ENCODE measurements at places on chromosomes 7 and 10.

DNA sequence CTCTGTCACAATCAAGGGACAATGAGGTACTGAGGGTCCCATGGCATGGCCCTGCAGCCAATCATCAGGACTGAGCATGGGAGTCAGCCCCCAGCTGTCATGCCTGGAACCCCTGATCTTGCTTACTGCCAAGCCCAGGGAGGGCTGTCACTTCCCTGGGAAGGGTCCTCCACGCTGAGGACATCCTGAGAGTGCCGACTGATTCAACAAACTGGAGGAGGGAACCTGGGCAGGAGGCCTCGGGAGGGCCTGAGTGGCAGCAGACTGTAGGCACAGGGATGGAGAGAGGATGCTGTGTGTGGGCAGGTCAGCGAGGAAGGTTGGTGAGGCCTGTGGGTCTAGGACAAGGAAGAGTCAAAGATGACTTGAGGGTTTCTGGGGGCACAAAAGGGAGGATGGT, 154.3 kb downstream of the ZNF248 start:
- no peak overlapping the region for H3K4me3 ChIP-seq
- H3K36me3 ChIP-seq = no peaks in the 10 kb centered on the region
- DNase-seq = no peak

- no peak overlapping the region for H3K27ac ChIP-seq
- H3K27me3 ChIP-seq = no peaks in the 10 kb centered on the region
- no peak for DNase-seq
- no peaks in the 10 kb centered on the region for H3K4me1 ChIP-seq
Measured at GRCh38 chr7:95871075-95871848, 98.9 kb downstream of the DYNC1I1 start.

- H3K27me3 ChIP-seq = no peaks in the 10 kb centered on the region
- no peak for DNase-seq
- H3K4me1 ChIP-seq = no peaks in the 10 kb centered on the region
- H3K36me3 ChIP-seq = no peaks in the 10 kb centered on the region
- H3K27ac ChIP-seq = no peak overlapping the region
Measured at GRCh38 chr7:53500076-53500475, 464.6 kb downstream of the POM121L12 start.

DNA sequence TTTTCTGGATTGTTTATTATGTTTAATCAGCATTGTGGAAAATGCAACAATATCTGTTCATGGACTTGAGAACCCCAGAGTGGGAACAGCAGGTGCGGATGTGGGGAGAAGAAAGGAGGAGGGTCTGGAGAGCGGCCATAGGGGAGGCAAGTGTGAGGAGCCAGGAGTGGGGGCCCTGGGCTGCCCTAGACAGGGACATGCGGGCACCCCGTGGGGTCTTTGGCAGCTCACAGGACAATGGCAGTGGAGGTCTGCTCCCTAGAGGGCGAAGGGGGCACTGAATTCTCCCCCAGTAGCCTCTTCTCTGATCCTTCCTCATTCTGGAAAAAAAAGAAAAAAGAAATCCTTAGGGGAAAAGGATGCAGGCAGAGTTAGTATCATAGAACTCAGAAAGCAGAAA, 8.9 kb downstream of the TMEM176B start:
- H3K27ac ChIP-seq = no peak overlapping the region
- peaks cover 8% of the 10 kb centered on the region for H3K4me1 ChIP-seq
- DNase-seq = no peak
- H3K36me3 ChIP-seq = no peaks in the 10 kb centered on the region
- no peak overlapping the region for H3K4me3 ChIP-seq

GRCh38 chr10:130206216-130206737, 70.1 kb downstream of the GLRX3 start:
- no peak overlapping the region for H3K27ac ChIP-seq
- DNase-seq = no peak
- no peak overlapping the region for H3K4me3 ChIP-seq
- H3K4me1 ChIP-seq = no peaks in the 10 kb centered on the region
- H3K36me3 ChIP-seq = no peaks in the 10 kb centered on the region
- no peaks in the 10 kb centered on the region for H3K27me3 ChIP-seq

- no peaks in the 10 kb centered on the region for H3K36me3 ChIP-seq
- DNase-seq = no peak
- H3K4me3 ChIP-seq = no peak overlapping the region
- H3K27me3 ChIP-seq = no peaks in the 10 kb centered on the region
Measured at GRCh38 chr10:36281831-36282331, 639.8 kb upstream of the FZD8 start.

GRCh38 chr7:155534691-155535090, 11.7 kb downstream of the CNPY1 start:
- H3K27me3 ChIP-seq = peaks cover 14% of the 10 kb centered on the region
- H3K27ac ChIP-seq = no peak overlapping the region
- no peak overlapping the region for H3K4me3 ChIP-seq
- no peaks in the 10 kb centered on the region for H3K36me3 ChIP-seq

DNA sequence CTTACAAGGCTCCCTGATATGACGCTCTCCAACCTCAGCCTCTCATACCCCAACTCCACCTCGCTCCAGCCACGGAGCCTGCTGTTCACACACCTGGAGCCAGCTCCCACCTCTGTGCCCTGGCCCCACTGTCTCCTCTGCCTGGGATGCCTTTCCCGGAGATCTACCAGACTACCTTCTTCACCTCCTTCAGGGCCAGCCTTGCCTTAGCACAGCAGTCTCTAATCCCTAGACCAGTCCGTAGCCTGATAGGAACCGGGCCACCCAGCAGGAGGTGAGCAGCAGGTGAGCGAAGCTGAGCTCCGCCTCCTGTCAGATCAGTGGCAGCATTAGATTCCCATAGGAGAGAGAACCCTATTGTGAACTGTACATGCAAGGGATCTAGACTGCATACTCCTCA, 23.2 kb upstream of the SMURF1 start:
- no peaks in the 10 kb centered on the region for H3K27me3 ChIP-seq
- no peak overlapping the region for H3K4me3 ChIP-seq
- no peak for DNase-seq
- H3K27ac ChIP-seq = no peak overlapping the region
- H3K36me3 ChIP-seq = no peaks in the 10 kb centered on the region

All from GM12878 (cell line).